Endothelial cell of coronary artery (primary cell): ENCODE measurements at places on chromosomes 1 and 21. TPM values are rescaled to one million over a fixed set of nuclear protein-coding genes. Genes with fewer than 3 reads are reported as not detected.

Gene FAM163A
- total RNA-seq: 0.09 TPM in 2 replicates

Gene DTL
- 4.9 and 8.7 TPM in 2 replicates for total RNA-seq

Gene SPRR1A
- total RNA-seq: not detected in 2 replicates

Gene GPR157
- total RNA-seq: 3.4 and 3.6 TPM in 2 replicates

Gene IVL
- not detected in 2 replicates for total RNA-seq

Gene MX2
- 0.18 and 0.19 TPM in 2 replicates for total RNA-seq

Gene CTXND2
- not detected in 2 replicates for total RNA-seq

Gene GPR52
- total RNA-seq: 0.54 and 1.6 TPM in 2 replicates

Gene MYOC
- not detected in 2 replicates for total RNA-seq

Gene LIPI
- not detected in 2 replicates for total RNA-seq

Gene GPR25
- not detected in 2 replicates for total RNA-seq

Gene TCHH
- under 0.01 TPM in 1 of 2 replicates, not detected in the other for total RNA-seq

Gene TNFRSF18
- total RNA-seq: 0.28 TPM in 1 of 2 replicates, not detected in the other

Gene ADAM30
- total RNA-seq: not detected in 2 replicates

Gene BNIPL
- total RNA-seq: under 0.01 and 0.09 TPM in 2 replicates

Gene HLX
- 13.8 and 22.1 TPM in 2 replicates for total RNA-seq

Gene DNAJC28
- total RNA-seq: 0.90 and 0.94 TPM in 2 replicates

Gene SPATA46
- not detected in 2 replicates for total RNA-seq

Gene MTARC1
- 2.2 and 2.3 TPM in 2 replicates for total RNA-seq

Gene OR2L13
- not detected in 2 replicates for total RNA-seq

Gene KCNK1
- total RNA-seq: 0.19 and 0.45 TPM in 2 replicates

Gene SYT6
- not detected in 2 replicates for total RNA-seq

Gene ELOVL1
- total RNA-seq: 64.6 and 66.0 TPM in 2 replicates

Gene TNFSF4
- 51.6 and 107 TPM in 2 replicates for total RNA-seq

Gene FAM78B
- total RNA-seq: 0.09 and 0.27 TPM in 2 replicates

Gene CHIA
- total RNA-seq: not detected in 2 replicates

Gene ANGPTL3
- total RNA-seq: not detected in 2 replicates

Gene TIE1
- 694 and 736 TPM in 2 replicates for total RNA-seq

Gene IL10
- total RNA-seq: not detected in 2 replicates

Gene ACTRT2
- total RNA-seq: not detected in 2 replicates

Gene TNFSF18
- total RNA-seq: 14.1 and 17.4 TPM in 2 replicates

Gene PMVK
- 8.8 and 13.7 TPM in 2 replicates for total RNA-seq

Gene LCE1C
- not detected in 2 replicates for total RNA-seq

Gene PLA2G2F
- not detected in 2 replicates for total RNA-seq

Gene PRKAA2
- total RNA-seq: 3.0 and 3.1 TPM in 2 replicates

Gene NR5A2
- 8.8 and 35.0 TPM in 2 replicates for total RNA-seq

Gene APOBEC4
- not detected in 2 replicates for total RNA-seq

Gene SLAMF7
- total RNA-seq: 0.09 TPM in 1 of 2 replicates, not detected in the other

Gene GBP7
- total RNA-seq: not detected in 2 replicates

Gene FLG2
- total RNA-seq: not detected in 2 replicates

Gene LORICRIN
- total RNA-seq: not detected in 2 replicates

Gene TNFRSF4
- total RNA-seq: 0.63 and 1.6 TPM in 2 replicates

Gene SELL
- 0.56 and 2.1 TPM in 2 replicates for total RNA-seq

Gene PODN
- 0.45 and 1.4 TPM in 2 replicates for total RNA-seq

Gene SLC2A5
- under 0.01 TPM in 2 replicates for total RNA-seq

Gene GCSAML
- not detected in 2 replicates for total RNA-seq

Gene NFASC
- total RNA-seq: under 0.01 TPM in 2 replicates

Gene CAPN8
- total RNA-seq: not detected in 2 replicates

Gene CD5L
- total RNA-seq: not detected in 2 replicates

Gene NBPF3
- 10.4 and 11.4 TPM in 2 replicates for total RNA-seq

Gene GSTM2
- 1.6 and 5.6 TPM in 2 replicates for total RNA-seq

Gene CCDC17
- total RNA-seq: 0.54 and 1.1 TPM in 2 replicates

Gene AMY2A
- not detected in 2 replicates for total RNA-seq

Gene SH2D5
- total RNA-seq: 0.81 and 0.85 TPM in 2 replicates

Gene RTCA
- total RNA-seq: 38.0 and 43.2 TPM in 2 replicates

Gene S100A3
- 1.3 and 3.2 TPM in 2 replicates for total RNA-seq

Gene KRTAP21-2
- not detected in 2 replicates for total RNA-seq

Gene LINGO4
- total RNA-seq: not detected in 2 replicates

Gene ESRRG
- not detected in 2 replicates for total RNA-seq
